ENCODE measurements at places on chromosomes 16 and 17.

DNA sequence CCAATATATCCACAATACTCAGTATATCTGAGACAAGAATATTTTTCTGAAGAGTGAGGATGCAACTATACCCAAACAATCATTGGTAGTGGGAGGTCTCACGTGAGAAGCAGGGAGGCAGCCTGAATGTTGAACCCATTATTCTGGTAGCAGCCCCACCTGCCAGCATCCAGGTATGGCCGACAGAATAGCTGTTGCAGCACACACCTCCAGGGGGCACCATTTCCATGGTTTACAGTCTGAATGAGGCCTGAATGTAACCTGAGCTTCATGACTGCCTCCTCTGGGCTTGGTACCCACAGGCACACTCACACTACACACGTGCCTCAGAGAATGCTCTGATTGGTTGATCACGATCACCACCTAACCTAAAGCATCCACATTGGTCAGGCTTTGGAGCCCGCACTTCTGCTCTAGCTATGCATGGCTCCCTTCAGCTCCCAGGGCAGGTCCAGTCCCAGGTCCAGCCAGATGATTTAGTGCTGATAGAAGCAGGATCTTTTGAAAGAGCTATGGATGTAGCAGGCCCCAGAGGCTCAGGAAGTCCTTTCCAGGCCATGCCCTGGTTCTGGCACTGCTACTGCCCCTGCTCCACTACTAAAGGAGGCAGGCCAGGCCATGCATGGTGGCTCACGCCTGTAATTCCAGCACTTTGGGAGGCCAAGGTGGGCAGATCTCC lies 11.0 kb upstream of the CBFB start:
- peak; percentile 92 for DNase-seq

GRCh38 chr17:66573078-66573477 lies 261.8 kb upstream of the CACNG5 start:
- DNase-seq, result no peak

DNA sequence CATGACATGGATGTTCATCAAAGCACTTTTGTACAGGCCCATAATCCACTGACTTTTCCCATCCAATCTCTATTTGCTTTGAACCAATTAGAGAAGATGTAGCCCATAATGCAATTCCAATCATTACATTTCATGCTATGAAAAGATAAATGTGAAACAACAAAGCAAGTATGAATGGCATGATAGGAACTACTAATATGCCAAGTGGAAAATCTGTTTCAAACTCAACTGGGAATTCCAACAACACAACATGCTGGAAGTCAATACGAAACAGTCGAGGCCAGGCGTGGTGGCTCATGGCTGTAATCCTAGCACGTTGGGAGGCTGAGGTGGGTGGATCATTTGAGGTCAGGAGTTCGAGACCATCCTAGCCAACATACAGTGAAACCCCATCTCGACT lies 39.6 kb upstream of the TMEM97 start:
- peak; percentile 32 for DNase-seq

DNA sequence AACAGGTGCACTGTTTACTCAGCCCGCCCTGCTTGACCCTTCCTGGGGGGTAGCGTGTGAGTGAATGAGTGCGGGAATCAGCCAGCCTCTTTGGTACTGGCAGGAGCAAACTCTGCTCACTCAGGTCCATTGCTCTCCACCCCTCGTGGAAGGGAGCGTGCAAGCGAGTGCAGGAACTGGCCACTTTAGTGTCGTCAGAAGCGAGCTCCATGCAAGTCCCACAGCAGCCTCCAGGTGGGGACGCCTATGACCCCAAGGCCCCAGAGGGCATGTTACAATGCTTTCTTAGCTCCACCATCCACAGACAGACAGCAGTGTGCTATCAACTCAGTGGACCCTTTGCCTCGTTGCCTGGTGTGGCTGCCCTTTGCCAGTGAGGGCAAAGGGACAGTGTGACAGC lies 1025.1 kb upstream of the CDH8 start:
- no peak for DNase-seq

GRCh38 chr17:30808785-30809286 lies 15.7 kb downstream of the CRLF3 start:
- DNase-seq, result no peak

DNA sequence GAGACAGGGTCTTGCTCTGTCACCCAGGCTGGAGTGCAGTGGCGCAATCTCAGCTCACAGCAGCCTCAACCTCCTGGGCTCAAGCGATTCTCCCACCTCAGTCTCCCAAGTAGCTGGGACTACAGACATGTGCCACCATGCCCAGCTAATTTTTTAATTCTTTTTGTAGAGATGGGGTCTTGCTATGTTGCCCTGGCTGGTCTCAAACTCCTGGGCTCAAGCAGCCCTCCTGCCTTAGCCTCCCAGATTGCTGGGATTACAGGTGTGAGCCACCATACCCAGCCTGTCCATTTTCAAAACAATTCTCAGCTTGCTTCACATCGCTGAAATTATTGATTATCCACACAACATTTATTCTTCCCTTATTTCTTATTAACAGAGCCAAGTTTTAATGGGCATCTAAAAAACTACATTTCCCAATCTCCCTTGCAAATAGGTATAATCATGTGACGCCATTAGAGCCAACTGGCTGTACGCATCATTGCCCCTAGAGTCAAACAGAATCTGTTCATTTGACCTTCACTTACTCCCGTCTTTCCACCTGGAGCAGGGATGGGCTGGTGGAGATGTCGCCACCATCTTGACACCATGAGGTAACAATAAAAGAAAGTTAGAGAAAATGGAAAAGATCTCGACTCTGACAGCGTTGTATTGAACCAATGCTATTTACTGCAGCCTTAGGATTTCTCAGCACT lies 148.0 kb upstream of the FOXF1 start:
- DNase-seq, result no peak

DNA sequence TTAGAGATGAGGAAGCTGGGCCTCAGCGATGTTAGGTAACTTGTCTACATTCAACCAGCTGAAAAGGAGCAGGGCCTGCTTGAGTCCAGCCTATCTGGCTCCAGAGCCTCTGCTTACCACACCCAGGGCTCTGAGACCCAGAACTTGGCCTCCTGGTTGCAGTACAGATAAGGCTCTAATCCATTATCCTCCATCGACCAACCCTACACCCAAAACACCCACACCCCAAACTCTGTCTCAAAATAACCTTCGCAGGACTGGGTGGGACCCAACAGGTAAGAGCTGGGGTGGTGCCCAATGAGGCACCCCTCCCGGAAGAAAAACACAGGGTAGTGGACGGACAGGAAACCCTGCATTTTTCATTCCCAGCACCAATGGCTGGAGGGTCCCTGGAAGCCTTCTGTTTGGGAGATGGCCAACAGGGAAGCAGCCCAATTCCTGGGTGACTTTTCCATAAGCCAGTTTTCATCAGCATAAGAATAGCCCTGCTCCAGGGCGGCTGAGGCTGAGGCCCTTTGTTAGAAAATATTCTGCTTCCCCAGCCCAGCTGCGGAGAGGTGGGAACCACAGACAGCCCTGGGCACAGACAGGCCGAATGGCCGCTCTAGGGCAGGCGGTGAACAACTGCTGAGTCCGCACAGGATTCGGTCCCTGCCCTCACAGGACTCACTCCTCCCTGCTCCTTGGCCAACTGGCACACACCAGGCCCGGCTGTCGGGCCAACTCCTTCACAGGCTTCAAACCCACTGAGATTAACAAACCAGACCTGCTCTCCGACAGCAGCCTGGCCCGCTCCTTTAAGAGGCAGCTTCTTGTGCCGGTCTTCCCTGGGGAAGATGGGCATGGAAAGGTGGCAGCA lies 9.8 kb downstream of the SMIM5 start:
- DNase-seq, result no peak

DNA sequence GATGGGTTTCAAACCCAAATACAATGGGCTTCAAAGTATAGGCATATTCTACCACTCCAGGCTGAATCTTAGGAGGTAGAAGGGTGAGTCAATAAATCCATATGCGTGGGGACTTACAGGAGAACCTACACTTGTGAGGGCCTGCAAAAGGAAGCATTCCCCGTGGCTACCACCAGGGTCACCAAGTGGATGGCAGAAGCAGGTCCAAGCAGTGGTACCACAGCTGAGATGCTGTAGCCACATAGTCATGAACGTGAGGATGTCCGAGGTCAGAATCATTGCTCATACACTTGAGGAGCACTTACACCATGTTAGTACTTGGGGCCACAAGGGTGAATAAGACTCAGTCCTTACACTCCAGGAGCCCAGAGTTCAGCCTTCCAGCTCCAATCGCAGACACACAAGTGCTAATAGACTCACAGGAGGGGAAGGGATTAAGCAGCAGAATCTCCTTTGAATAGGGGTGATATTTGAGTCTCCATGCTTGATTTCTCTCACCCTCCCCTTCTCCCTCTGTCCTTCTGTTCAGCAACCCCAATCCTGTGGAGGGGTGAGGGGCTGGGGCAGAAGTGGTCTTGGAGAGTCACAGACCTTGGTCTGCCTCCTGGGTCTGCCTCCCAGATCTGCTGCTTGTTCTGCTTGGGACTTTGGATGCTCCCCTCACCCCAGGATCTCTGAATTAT lies 42.5 kb upstream of the ASIC2 start:
- DNase-seq, result no peak

DNA sequence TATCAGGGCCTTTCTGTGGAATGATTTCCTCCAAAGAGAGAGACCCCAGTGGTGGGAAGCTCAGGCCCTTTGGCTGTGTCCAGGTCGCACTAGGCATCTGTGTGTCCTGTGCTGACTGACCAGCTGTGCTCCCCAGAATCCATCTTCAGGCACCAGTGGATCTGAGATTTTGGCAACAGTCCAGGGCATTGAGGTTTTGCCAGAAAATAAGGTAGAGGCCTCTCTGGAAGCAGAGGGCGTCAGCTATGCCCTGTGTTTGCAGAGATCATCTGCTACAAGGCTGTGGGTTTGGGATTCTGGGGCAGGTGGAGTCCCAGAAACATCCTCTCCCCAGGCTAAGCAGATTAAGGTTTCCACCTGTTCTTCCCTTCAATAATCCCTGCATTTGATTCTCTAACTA lies 57.5 kb upstream of the TOB1 start:
- DNase-seq, result no peak

DNA sequence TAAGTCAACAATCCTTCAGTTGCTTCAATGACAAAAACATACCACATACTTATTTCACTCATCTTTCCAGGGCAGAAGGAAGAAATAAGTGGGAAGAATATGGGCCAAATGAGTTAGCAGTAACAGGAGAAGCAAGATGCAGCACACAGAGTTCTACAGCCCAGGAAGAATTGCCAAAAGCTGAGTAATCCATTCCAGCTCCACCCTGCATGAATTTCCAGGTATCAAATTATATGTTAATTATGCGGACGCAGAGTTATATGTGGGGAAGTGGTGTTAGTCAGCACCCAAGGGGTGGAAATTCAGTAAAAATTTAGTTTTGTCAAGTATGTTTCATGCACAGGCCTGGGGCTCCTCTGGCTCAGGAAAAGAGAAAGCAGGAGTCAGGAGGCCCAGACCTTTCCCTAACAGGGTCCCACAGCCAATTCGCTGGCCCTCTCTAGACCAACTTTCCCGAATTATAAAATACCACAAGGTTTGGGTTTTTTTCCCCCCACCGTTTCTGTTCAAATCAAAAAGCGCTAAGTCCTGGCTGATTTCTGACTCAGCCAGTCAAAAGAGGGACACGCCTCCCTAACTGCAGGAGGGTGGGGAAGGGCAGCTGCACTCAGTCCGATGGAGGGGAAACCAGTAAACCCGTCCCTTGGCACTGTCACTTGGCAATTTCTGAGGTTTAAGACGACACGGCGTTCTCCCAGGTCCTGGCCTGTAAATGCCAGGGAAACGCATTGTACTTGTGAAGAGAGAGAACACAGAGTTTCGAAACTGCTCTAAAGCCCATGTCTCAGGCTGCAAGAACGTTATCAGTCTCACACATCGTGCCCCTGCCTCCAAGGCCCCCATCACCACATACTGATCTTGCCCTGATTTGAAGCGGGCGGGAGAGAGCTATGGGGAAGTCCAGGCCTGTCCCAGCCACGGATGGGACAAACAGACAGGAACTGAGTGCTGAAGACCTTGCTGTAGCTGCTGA lies 58.1 kb downstream of the ZFHX3 start:
- DNase-seq, result peak; percentile 78

- DNase-seq, result no peak
Measured at GRCh38 chr16:84356591-84357116, 11.7 kb upstream of the ATP2C2 start.

DNA sequence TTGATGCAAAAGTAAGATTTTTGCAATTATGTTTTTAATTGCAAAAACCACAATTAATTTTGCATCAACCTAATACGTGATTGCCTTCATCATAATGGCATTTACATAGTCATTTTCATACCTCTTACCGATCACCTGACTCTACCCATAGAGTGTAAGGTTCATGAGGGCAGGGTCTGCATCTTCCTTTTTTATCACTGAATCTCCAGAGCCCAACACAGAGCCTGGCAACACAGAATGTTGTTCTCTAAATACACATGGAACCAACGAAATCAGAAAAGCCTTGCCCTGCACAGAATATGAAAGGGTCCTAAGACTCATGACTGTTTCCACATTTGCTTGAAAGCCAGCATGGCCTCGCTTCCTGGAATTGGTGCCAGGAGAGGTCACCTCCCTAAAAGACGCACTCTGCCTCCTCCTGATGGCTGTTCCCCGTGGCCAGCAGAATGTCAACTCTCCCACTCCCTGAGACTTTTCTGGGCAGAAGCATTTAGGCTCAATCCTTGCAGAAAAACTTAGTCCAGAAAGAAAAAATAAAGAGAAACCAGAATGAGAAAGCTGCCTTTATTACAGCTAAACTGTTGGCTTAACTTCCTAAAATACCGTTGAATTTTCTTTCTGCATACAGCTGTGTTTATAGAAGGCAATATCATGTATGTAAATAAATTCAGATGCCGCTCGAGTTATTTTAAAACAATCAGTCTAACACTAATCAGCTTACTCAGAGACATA lies 327.8 kb upstream of the MAF start:
- no peak for DNase-seq

DNA sequence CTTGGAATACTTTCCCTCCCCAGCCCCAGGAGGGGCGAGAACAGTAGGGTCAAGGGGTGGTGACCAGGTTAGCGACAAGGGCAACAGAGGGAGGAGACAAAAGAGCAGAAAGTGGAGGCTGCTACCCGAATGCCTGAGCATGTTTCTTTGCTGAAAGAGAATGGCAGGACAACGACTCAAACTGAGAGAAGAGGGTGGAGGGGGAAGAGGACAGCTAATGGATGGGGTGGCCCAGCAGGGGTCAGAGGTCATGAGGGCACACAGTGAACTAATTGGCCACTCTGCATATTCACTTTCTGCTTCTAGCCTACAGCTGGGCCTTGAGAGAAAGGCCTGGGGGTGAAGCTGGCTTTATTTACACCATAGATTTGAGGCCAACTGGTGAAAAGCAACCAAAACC lies 19.1 kb upstream of the DDX52 start:
- no peak for DNase-seq

GRCh38 chr17:21199311-21199710 lies 14.7 kb downstream of the TMEM11 start:
- peak; percentile 24 for DNase-seq

DNA sequence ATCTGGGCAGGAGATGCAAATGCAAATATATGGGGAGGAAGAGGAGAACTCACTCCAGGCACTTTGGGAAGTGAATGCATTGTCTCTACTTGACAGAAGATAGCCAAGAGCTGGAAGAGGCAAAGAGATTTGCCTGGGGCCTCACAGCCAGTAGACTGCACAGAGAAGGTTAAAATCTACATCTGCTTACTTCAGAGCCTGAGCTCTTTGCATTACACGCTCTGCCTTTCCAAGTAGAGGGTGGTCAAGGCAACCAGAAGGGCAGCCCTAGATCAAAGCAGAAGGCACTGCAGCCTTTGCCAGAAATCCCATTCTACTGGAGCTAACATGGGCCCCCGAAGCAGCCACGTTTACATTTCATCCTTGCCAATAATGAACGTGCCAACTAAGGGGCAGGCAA lies 407.2 kb upstream of the CCL2 start:
- no peak for DNase-seq

Measured in fibroblast of pulmonary artery (primary cell).